Activated T-cell treated with anti-CD3 and anti-CD28 coated beads for 1 hour (primary cell): ENCODE measurements at places on chromosomes 13 and 19.
A peak's percentile ranks its signal among the peaks of the same experiment; 100 is the strongest.

DNA sequence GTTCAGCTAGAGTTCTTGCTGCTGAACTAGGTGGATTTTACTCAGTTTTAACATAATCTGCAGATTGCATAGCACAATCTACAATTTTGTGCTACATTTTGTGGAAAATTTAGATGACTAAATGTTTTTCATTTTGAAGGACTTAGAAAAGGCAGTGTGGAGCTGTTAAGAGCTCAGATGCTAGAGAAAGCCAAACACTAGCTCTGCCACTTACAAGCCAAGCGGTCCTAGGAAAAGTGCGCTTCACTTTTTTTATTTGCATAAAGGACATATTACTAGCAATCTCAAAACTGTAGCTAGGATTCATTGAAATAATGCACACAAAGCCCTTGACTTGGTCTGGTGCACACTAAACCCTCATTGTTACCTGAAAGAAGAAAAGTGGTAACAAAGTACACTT is 8.1 kb upstream of the CSNK1A1L start:
- DNase-seq = no peak

DNA sequence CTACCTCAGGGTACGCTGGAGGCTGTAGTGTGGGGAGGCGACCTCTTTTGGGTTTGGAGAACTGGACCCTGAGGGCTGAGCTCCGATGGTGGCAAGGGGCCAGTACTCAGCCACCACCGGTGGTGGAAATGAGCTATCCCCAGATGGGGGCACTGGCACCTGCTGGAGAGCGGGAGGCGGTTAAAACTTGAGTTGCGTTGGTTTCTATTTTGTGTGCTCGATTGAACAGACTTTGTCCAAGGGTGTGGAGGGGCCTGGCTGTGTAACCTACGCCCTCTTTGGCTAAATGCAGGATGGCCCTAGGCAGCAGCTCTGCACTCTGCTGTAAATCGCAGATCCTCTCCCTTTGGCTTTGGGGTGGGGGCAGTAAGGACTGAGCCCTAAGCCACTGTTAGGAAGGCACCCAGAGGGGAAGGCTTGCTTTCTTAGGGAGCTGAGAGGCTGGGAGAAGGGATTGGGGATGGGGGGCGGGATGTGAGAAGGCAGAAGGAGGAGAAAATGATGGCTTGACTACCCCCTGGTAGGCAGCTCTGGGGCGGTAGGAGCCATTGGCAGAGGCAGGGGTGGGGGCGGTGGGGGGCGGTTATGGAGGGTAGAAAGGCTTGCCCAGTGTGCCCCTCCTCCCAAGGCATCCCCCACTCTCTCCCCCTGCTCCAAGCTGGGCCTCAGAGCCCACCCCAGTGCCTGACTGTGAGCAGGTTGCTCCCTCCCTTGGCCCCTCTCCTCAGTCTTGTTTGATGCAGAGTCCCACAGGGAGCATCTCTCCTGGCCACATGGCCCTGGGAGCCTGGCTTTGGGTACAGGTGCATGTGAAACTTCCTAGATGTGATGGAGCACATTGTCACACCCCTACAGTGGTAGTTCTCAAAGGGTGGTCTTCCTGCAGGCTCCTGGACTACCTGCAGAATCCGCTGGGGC is 5.0 kb downstream of the VSTM2B start:
- DNase-seq = no peak

GRCh38 chr13:33208290-33209220 is 77.0 kb downstream of the STARD13 start:
- DNase-seq = no peak

DNA sequence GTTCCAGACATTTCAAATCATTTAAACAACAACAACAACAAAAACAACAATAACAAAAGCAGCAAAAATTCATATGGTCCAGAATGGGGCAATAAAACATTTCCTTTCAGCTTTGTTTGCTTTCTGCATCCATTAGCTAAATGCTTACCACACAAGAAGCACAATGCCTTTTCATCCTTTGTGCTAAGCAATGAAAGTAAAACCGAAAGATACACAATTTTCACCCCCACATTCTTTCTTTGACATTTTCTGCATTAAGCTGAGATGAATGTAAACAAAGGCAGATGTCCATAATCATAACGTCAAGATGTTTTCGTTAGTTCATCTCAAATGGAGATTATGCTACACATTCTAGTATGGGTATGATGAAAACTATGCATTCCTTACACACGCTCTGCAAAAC is 568.5 kb downstream of the SLITRK6 start:
- no peak for DNase-seq

GRCh38 chr19:30853036-30853435 is 480.9 kb downstream of the ZNF536 start:
- DNase-seq = no peak

DNA sequence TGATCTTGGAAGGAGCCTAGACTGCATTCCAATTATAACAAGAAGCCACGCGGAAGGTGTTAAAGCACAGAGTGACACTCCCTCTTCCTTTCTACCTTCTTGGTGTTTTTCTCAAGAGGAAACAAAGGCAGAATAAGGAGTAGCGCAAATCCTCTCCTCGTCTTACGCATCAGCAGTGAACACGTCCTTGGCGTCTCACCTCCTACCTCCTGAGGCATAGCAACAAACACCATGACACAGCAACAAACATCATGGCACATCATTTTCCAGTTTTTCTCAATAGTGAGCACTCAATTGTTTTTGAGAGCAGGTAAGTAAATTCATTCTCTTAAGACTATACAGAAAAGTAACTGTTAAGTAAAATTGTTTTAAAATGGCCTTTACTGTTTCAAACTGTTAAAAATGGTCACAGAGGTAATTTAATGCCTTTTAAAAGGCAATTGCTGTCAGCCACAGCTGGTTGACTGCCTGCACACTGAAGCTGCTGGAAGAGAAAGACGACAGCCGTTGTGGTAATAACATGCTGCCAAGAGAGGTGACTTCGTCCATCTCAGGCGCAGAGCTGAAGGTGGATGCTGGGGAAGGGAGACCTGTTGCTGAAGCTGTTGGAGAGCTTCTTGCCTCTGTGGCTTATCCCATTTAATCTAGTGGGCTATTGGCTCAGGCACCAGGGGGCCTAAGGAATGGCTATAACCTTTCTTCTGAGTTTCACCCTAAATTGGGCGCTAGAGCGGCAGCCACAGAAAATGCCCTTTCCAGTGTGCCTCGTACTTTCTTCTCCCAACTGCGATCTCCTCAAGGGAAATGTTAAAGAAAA is 703.7 kb downstream of the UQCRFS1 start:
- no peak for DNase-seq

DNA sequence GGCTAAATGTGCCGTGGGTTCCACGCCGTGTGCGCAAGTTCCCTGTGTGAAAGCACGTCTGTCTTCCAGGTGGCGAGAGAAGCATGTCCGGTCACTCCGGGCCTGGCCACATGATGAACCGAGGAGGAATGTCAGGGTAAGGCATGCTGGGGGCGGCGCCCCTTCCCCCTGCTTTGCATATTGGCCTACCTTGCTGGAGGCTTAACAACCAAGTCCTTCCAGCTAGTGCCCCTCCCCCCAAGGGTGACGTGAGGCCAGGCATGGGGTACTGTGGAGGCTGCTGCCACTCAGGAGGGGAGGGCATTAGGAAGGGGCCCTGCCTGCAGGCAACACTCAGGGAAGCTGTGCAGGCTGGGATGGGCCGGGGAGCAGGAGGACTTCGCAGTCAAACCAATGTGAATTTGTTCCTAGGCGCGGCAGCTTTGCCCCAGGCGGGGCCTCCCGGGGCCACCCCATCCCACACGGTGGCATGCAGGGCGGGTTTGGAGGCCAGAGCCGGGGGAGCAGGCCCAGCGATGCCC is 12.5 kb downstream of the MICOS13 start:
- DNase-seq = no peak

GRCh38 chr13:76489274-76489673 is 396.9 kb downstream of the KCTD12 start:
- no peak for DNase-seq

DNA sequence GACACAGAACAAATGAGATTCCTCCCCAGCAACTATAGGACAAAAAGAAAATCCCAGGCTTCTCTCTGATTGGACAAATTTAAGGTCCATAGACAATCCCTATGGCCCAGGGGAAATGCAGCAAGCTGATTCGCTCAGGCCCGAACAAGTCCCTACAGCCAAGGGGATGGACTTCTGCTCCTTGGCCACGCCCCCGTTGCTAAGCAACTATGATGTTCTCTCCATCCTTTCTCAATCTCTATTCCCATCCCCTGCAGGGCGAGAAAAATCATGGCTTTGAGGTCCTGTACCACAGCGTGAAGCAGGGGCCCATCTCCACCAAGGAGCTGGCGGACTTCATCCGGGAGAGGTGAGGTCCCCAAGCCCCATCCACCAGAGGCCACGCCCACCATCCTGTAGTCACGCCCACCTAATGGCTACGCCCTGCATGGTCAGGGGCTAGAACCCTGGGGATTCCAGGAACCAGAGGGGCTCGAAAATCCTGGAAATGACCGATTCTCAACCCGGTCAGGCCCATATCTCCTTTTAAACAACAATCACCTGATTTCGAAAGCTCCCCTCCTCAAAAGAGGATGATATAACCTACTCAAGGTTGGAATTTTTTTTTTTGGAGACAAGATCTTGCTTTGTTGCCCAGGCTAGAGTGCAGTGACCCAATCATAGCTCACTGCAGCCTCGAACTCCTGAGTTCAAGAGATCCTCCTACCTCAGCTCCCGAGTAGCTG is 11.4 kb downstream of the FCHO1 start:
- no peak for DNase-seq

GRCh38 chr13:113407531-113408393 is 43.8 kb upstream of the GRTP1 start:
- DNase-seq = no peak

GRCh38 chr19:5682107-5682482 is 1.3 kb downstream of the HSD11B1L start:
- no peak for DNase-seq

- DNase-seq = no peak
These were observed 54.6 kb downstream of the ZNF254 start for GRCh38 chr19:24141612-24142011.

GRCh38 chr19:48635263-48635965 is 1.8 kb downstream of the DBP start:
- DNase-seq = peak; percentile 74

- no peak for DNase-seq
These were observed 265.9 kb downstream of the MYO16 start for GRCh38 chr13:108895220-108895704.

- DNase-seq = peak; percentile 79
These were observed 46.9 kb downstream of the KLF2 start for GRCh38 chr19:16371540-16371986.

DNA sequence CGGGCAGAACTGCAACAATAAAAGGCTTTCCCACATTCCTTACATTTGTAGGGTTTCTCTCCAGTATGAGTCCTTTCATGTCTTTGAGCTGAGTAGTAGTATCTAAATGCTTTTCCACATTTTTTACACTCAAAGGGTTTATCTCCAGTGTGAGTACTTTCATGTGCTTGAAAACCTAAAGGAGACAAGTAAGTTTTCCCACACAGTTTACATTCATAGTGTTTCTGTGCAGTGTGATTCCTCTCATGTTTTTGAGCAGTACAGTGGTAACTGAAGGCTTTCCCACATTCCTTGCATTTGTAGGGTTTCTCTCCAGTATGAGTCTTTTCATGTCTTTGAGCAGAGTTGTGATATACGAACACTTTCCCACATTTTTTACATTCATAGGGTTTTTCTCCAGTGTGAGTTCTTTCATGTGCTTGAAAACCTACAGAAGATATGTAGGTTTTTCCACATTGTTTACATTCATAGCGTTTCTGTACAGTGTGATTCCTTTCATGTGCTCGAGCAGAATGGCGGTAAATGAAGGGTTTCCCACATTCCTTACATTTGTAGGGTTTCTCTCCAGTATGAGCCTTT is 47.0 kb downstream of the ZNF44 start:
- no peak for DNase-seq

DNA sequence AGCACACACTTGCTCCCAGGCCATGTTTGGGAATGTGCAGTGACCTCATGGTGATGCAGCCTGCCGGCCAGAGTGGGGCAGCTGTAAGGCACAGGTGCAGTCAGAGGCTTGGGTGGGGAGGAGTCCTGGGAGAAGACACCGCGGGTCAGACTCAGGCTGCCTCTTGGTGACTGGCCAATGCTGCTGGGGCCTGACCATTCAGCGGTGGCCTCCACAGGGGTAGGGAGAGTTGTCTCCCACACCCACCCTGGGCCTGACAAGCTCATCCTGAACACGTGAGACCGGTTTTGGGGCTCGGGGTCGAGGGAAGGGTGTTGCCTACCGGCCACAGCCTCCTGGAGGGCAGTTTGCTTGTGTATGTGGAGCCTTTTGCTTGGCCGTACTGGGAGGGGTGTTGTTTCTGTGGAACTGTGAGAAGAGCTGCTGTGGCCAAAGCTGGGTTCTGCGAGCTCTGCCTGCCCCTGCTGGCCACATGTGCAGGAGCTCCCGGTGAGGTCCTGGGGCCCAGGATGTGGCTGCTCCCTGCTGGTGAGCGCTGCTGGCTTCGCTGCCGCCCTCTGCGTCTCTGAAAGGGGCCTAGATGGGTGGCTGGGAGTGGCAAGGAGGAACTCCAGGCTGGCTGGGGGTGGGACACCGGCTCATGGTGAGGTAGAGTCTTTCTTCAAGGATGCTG is 22.1 kb downstream of the UPF1 start:
- DNase-seq = no peak
